ENCODE measurements at places on chromosomes 6 and 20. TPM values are rescaled to one million over a fixed set of nuclear protein-coding genes. Genes with fewer than 3 reads are reported as not detected.

DNA sequence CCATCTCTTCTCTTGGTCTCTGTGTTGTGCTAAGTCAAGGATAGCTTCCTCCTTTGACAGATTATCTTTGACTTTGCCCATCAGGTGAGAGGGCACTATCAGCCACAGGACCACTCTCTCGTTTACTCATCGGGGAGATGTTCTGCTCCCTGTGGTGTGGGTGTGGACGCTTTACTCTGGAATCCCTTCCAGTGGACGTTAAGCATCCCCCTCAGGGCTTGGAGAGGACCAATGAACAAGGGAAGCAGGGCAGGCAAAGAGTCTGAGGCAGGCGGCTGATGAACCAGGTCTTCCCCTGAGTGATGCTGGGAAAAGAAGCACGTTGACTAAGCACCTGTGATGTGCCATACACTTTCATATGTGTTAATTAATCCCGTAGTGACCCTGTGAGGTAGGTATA is 21.0 kb upstream of the RNF24 start:
- DNase-seq, result no peak

DNA sequence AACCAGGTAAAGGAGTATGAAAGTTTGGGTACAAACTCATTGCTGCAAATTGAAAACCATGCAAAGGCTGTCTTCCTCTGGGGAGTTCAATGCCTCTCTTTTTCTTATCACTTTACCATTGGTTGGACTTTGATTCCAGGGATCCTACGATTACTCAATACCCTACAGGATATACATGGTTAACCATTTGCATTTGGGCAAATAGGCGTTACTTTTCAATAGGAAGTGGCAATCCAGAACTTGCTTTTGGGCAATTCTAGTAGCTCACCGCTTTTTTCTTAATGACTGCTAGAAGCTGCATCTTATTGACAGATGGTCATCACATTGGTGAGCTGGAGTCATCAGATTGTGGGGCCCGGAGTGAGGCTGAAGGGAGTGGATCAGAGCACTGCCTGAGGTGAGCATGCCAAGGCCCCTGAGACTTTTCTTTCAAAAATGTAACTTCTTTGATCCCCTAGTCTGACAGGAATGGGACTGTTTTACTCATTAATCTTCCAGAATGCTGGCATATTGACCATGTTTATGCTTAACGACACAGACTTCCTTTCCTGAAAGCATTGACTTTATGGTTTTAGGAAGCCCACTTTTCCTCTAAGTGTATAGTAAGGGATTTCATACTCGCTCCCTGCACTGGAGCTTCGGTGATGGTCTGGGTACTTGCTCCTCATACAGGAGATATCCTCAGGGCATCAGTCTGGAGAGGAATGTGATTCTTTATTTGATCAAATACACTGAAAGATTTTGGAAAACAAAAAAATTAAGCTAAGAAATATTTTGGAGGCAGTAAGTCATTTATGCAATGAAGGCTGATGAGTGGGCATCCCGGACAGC is at the start of gene CCR6:
TSS of gene CCR6 (plus strand) at position 270 of the 831 bp plus-strand sequence. CDS start 13,039 bp downstream, outside the sequence.
- no peak for DNase-seq

PLAGL1 gene
- 14.6 TPM for total RNA-seq

BCAS4 gene
- 7.2 TPM for total RNA-seq

GRCh38 chr20:53866794-53867740 is 203.3 kb downstream of the BCAS1 start:
- DNase-seq, result peak; percentile 74

DNA sequence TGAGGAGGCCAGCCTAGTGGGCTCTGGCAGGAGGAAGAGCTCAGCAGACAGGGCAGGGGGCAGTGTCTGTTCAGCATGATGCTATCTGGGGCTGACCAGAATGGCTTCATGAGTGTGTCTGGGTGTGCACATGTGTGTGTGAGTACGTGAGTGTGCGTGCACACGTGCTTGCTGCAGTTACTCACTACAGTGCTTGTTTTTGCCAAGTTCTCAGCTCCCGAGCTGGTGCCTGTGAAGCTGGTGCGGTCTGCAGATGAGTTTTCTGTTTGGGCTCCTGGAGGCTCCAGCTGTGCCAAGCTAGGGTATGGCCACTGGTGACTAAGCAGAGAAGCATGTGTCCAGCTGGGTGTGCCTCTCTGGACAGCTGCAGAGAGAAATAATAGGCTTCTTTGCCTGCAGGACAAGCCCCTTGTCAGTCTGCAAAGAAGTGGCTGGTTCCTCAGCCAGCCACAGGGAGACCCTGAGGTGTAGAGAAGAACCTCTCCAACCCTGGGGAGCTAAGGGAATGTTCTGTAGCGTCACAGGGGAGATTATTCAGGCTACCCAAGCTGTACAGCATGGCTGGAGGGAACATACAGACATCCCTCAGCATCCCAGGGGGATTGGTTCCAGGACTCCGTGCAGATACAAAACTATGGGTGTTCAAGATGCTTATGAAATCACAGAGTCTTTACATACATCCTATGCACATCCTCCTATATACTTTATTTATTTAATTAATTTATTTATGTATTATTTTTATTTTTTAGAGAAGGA is 40.2 kb upstream of the FAM50B start:
- DNase-seq, result no peak

CEP162 gene
- 3.5 TPM for total RNA-seq

SLC13A3 gene
- total RNA-seq, result not detected

GRCh38 chr6:157548635-157549467 is 167.9 kb downstream of the ZDHHC14 start:
- DNase-seq, result no peak

GRCh38 chr20:62156592-62157386 is 13.2 kb downstream of the SS18L1 start:
- DNase-seq, result peak; percentile 92

DNA sequence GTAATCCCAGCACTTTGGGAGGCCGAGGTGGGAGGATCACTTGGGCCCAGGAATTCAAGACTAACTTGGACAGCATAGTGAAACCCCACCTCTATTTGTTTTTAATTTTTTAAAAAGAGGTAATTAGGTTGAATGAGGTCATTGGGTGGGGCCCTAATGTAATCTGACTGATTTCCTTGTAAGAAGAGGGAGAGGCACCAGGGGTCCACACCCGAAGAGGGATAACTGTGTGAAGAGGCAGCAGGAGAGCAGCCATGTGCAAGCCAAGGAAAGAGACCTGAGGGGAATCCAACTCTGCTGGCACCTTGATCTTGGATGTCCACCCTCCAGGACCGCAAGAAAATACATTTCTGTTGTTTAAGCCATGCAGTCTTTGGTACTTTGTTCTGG is 63.4 kb downstream of the QRSL1 start:
- DNase-seq, result no peak

- DNase-seq, result no peak
Measured at GRCh38 chr6:57147401-57147800, 24.7 kb upstream of the BAG2 start.

FABP7 gene
- total RNA-seq, result not detected

GRCh38 chr6:37050045-37050853 is 44.8 kb downstream of the FGD2 start:
- peak; percentile 93 for DNase-seq

MRPS18A gene
- total RNA-seq, result 47.4 TPM

OXT gene
- not detected for total RNA-seq

- DNase-seq, result no peak
Measured at GRCh38 chr6:99341862-99342455, 7.5 kb downstream of the FAXC start.

NCOA3 gene
- total RNA-seq, result 140 TPM

DNA sequence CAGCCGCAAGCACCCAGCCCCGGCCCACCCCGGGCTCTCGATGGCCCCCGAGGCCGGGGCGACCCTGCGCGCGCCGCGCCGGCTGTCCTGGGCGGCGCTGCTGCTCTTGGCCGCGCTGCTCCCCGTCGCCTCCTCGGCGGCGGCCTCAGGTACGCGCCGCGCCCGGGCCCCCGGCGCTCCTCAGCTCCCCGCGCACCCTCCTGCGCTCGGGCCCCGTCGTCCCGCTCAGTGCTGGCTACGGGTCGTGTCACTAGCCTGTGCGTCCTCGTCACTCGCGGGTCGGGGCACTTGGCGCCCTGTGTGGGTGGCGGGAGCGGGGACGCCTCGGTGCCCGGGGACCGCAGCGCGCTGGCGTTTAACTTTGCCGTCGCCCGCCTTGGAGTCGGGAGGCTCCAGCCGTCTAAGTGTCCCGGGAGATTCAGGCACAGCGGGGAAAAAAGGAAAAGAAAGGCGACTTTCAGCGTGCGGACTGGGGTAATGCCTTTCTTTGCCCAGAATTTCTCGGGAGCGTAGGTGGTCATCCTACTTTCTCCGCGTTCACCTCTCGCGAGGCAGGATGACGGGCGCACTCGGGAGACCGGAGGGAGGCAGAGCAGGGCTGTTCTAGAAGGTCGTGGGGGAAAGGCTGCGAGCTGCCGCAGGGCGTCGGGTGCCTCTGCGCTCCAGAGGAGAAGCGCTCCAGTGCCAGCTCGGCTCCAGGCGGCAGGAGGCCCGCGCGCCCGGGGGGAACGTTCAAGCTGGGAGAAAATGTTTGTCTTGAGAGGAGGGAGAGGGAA is 545 bp downstream of the FNDC1 start:
- DNase-seq, result peak; percentile 62

Measured in activated CD4-positive, alpha-beta T cell treated with anti-CD3 and anti-CD28 coated beads, Interleukin-2, amount 10 ng/mL, durations not matched to agents 24 days and 14 days (primary cell).